ENCODE measurements at places on chromosomes 1 and 21.

GRCh38 chr1:67764633-67765032 is 68.6 kb downstream of the GNG12 start:
- no peak for DNase-seq

GRCh38 chr1:229365569-229365968 is 22.7 kb upstream of the CCSAP start:
- no peak for DNase-seq

DNA sequence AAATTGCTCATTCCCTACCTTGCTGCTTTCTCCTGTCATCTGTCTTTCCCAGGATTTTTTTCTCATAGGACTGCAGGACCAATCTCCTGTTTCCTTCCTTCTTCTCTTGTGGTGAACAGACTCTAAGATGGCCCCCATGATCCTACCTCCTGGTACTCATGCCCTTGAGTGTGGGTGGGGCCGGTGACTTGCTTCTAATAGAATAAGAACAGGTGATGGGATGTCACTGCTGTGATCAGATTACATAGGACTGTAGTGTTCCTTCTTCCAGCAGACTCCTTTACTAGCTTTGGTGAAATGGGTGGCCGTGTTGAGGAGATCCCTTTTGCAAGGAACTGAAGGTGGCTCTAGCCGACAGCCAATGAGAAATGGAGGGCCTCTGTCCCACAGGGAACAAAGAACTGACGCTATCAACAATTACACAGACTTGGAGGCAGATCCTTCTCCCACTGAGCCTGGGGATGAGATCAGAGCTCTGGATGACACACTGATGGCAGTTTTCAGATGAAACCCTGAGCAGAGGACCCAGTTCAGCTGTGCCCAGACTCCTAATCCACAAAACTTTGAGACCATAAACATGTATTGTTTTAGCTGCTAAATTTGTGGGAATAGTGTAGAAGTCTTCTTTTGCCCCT is 7.5 kb downstream of the GSTM3 start:
- DNase-seq = no peak

- no peak for DNase-seq
These were observed 30.0 kb downstream of the BCAS2 start for GRCh38 chr1:114551400-114551799.

GRCh38 chr1:206557636-206558473 is 50.5 kb downstream of the RASSF5 start:
- no peak for DNase-seq

- no peak for DNase-seq
These were observed 992.7 kb downstream of the TTLL7 start for GRCh38 chr1:83006271-83006670.

- no peak for DNase-seq
These were observed 162.3 kb upstream of the VAMP3 start for GRCh38 chr1:7608628-7609305.

DNA sequence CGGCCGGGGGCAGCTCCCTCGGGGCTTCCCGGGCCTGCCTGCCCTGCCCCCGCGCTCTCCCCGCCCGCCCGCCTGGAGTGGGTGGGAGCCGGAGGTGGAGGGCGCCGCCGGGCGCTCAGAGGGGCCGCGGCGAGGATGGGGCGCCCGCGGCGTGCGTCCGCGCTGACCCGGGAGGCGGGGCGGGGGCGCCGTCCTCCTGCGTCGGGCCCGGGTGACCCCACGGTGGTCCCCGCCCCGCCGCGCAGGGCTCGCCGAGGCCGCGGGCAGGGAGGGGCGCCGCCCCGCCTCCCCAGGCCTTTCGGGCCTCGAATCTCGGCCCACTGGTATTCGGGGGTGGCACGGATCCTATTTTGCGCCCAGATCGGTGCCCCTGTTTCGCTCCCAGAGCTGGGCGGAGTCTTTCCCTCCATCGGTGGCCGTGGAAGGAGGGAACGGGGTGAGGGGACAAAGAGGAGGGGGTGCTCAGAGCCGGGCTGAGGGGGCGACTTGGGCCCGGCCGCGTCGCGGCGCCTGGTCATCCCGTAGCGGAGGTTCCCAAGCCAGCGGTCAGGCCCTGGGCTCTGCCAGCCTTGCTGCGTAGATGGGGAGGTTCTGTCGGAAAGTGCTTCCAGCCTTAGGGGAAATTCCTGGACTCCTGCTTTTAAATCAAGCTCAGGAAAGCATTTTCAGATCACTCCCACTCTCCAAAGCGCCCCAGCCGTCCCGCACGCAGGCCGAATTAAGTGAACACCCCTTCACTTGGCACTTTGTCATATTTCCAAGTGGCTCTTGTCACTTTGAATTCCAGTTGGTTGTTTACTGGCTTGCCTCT is 545 bp downstream of the PATJ start:
- no peak for DNase-seq

GRCh38 chr1:19398309-19398760 is 86.2 kb downstream of the SLC66A1 start:
- DNase-seq = no peak

DNA sequence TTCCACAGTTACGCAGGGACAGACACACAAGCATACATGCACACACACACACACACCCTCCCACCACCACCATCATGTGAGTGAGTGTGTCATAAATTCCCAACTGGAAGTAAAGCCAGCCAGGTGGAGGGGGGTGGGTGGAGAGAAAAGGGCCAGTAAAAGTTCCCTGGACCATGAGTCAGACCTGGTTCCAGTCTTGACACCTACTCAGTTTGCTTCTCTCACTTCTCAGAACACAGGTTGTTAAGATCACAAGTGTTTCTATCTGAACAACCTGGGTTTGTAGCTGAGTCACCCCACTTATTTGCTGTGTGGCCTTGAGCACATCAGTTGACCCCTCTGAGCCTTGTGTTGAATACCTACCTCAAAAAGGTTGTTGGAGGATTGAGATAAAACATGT is 9.6 kb downstream of the EPHA10 start:
- no peak for DNase-seq

GRCh38 chr1:192805832-192806323 is 3.0 kb upstream of the RGS2 start:
- DNase-seq = no peak
